ENCODE measurements at places on chromosomes 3 and 15.

GRCh38 chr15:100692246-100692645 is 89.9 kb downstream of the ASB7 start:
- no peak for DNase-seq

GRCh38 chr3:58207954-58208353 is 2.8 kb downstream of the DNASE1L3 start:
- DNase-seq, result no peak

DNA sequence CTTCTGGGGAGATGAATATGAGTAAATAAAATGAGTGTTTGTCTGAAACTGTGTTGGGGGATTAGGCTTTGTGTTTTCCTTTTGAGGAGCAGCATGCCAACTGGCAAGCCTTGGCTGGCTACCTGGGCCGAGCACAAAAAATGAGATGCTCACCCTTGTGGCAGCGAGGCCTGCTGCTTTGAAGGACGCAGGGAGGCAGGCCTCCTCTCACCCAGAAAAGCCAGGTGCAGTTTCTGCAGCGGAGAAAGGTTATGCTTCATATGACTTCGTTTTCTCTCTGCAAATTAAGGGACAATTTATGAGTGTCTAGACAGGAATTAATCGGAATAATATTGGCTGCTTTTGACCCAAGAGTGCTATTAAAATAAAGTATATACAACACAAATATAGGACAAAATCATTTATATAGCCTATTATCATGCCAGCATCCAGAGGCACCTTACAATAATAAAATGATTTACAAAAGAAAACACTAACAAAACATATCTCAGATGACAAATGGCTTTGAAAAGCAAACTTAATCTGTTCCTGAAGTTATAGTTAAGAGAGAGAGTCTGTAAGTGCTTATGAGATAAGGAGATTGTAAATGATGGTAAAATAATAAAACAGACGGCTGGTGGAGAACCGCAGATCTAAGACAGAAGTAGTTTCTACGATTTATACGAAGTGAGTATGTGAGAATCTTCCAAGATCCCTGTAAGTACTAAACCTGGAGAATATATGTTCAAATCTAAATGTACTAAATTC is 682.8 kb upstream of the NR2F2 start:
- DNase-seq, result no peak

DNA sequence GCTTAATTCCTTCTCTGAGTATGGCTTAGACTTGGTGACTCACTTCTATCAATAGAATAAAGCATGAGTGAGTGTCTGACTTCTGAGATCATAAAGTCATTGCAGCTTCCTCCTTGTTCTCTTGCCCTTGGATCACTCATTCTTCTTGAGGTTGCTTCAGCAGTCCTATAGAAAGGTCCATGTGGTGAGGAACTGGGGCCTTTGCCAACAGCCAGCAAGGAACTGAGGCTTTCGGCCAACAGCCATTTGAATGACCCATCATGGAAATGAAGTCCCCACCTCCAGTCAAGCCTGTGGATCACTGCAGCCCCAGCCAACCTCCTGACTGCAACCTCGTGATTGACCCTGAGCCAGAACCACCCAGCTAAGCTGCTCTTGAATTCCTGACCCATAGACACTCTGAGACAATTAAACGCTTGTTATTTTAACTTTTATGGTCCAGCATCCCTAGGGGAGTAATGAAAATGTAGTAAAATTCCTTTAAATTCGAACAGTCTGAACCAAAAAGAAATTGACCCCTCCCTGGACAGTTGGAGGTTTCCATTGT is 84.5 kb downstream of the WDR76 start:
- DNase-seq, result peak; percentile 41

- no peak for DNase-seq
Observed at GRCh38 chr3:82002491-82002890, 241.0 kb upstream of the GBE1 start.

GRCh38 chr3:138938877-138939560 is 7.9 kb downstream of the FOXL2 start:
- DNase-seq, result no peak

- no peak for DNase-seq
Observed at GRCh38 chr3:61954097-61954540, 392.7 kb downstream of the PTPRG start.

- DNase-seq, result no peak
Observed at GRCh38 chr15:84759018-84759417, 10.6 kb downstream of the ZNF592 start.

GRCh38 chr15:40789119-40789518 is 17.8 kb upstream of the ZFYVE19 start:
- no peak for DNase-seq

DNA sequence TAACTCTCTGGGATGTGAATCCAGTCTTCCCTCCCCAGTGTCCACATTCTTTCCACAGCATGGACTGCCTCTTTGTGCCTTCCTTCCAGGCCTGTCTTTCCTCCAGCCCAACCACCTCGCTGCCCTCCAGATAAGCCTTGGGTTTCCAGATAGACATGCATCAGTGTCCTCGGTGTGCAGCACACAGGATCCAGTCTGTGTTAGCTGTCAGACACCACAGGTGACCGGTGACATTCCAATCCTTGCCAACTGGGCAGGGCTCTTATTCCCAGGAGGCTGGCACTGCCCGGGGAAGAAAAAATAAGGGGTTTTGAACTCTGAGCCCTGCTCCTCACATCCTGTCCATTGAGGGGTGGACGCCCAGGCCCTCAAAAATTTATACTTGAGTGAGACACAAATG is 6.0 kb upstream of the SLC6A1 start:
- DNase-seq, result no peak

GRCh38 chr15:31571676-31572075 is 245.0 kb downstream of the KLF13 start:
- DNase-seq, result no peak

GRCh38 chr3:189304465-189305351 is 132.9 kb downstream of the TPRG1 start:
- peak; percentile 30 for DNase-seq

GRCh38 chr15:82710208-82710555 is 507 bp upstream of the AP3B2 start:
- DNase-seq, result no peak

GRCh38 chr3:187705164-187705563 is 2.8 kb upstream of the RTP2 start:
- DNase-seq, result no peak

- DNase-seq, result no peak
Observed at GRCh38 chr3:134337511-134338200, 36.6 kb downstream of the AMOTL2 start.

GRCh38 chr3:185792955-185793354 is 31.9 kb downstream of the IGF2BP2 start:
- DNase-seq, result no peak

DNA sequence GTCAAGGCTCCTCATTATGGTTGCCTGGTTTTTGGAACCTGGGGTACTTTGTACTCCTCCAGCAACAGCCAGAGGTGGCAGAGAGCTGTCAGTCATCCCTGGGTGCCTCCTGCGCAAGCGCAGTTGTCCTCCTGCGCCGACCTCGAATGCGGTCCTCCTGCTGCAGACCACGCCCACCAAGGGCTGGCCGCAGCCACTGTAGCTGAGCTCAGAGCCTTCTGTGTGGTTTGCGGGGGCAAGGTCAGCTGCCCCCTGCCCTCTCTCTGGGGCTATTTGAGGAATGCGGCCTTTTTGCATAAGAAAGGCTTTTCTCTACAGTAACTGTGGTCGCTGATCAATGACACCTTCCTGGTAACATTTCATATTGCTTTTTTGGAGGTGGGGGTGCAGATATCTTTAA is 131.3 kb upstream of the SNRPN start:
- DNase-seq, result no peak

DNA sequence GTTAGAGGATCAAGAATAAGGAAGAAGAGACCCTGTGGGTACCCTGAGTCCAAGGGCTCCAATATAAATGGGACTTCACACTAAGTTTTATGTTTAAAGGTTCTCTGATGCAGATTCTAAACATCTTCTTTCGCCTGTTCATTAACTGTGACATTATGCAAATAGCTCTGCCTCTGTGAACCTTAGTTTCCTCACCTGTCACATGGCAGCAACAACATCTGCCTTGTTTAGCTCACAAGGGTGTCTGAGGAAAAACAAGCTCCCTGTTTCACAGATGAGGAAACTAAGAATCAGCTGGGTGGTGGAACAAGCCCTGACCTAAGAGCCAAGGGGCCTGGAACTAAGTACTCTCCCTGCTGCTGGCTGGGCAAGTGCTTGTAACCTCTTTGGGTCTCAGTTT is 40.8 kb downstream of the GOLGA6L1 start:
- no peak for DNase-seq
